ENCODE measurements at places on chromosomes 5 and 9.

GRCh38 chr9:134963546-134963945, 45.8 kb upstream of the FCN1 start:
- DNase-seq = no peak

DNA sequence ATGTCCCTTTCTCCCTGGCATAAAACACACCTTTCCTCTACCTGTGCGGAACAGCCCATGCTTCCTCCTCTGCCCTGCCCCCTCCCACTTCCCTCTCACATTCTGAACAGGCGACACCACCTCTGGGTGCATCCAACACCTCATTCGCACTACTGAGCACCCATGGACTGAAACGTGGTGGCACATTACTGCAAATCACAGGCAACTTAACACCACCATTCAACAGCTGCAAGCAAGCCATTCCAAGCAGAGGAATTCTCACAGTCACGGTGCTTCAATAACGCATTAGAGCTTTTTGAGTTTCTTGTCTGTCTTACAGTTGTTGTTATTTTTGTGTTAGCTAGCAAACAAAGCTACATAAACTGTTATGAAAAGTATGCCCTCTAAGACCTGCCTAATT, 298.2 kb upstream of the TAS2R1 start:
- DNase-seq = peak; percentile 39

DNA sequence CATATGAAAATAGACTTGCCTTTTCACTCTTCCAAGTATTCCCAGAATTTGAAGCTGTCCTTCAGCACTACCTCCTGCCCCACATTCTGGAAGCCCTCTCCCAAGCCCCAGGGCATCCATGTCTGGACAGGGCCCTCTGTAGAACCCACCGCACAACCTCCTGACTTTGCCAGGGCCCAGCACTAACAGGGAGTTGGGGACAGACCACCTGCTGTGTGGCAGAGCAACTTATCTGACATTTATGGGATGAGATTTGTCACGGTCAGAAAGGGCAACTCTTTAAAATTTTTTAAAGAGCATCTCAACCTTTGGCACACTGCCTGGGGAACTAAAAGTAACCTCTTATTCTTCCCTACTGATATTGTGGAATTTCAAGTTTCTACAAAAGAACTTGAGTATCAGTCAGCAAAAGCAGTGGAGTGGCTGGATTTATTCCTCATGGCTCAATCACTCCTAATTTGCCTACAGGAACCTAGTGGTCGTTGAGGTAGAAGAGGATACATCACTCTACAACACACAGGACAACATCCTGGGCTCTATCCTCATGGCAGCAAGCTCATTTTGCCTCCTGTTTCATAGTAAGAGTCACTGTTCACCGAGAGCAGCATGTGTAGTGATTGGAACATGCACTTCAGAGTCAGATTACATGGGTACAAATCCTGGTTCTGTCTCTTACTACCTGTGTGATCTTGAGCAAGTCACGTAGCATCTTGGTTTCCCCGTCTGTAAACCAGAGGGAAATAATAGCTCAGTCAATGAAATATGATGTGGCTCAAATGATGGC, 285.3 kb downstream of the ENC1 start:
- DNase-seq = no peak

GRCh38 chr5:135578685-135579341, at the start of gene CXCL14:
Gene CXCL14, minus strand, starts transcription at chr5:135578991. Its CDS starts 213 bp downstream, at chr5:135578778.
- DNase-seq = peak; percentile 88

- DNase-seq = no peak
Measured at GRCh38 chr9:70413464-70413798, 1.0 kb downstream of the KLF9 start.

DNA sequence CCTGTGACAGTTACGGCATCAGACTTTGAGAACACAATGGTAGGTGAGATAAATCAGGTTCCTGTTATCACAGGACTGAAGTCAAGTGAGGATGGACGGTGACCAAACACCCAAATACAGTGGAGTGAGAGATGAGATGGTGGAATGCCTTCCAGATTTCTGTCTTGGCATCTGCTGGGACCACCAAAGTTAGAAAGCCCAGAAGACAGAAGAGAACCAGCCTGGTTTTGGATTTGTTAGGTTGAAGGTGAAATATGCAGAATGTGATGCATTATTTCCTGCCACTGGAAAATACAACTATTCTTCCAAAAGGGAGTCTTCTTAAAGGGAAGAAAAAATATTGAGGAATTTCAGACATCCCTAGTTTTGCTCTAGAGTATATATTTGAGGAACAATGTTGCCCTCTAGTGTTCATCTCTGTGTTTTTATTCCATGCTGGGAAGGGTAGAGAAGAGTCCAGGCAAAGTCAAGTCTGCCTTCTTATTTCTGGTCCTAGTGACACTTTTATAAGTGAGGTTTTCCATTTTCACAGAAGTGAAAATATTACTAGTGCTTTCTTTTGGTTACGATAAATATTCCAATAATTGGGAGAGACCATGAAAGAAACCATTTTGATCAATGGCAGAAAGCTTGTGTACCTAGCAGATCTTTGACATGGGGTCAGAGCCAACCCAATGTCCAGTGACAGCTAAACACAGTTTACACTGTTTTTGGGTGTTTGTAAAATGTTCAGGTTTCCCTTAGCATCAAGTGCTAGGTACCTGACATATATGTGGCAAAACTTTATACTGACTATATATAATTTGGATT, 142.3 kb upstream of the ANKH start:
- DNase-seq = peak; percentile 92

DNA sequence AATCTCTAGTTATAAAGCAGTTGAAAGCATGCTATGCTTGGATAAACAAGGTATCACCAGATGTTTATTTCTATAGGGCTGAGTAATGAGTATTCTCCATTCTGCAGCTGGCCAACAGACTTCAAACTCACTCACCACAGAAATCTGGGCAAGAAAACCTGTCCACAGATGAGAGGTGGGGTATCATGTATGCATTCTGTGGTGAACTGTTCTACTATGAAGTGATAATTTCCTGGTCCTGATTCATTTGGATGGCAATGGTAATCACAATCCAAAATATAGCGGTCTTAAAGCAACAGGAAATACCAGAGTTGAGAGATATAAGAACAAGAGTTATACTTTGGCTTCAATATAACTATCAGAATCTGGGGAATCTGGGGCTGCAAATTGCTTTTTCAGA, 65.9 kb upstream of the EFNA5 start:
- DNase-seq = no peak

GRCh38 chr5:144179226-144179625, 8.6 kb downstream of the KCTD16 start:
- DNase-seq = no peak

DNA sequence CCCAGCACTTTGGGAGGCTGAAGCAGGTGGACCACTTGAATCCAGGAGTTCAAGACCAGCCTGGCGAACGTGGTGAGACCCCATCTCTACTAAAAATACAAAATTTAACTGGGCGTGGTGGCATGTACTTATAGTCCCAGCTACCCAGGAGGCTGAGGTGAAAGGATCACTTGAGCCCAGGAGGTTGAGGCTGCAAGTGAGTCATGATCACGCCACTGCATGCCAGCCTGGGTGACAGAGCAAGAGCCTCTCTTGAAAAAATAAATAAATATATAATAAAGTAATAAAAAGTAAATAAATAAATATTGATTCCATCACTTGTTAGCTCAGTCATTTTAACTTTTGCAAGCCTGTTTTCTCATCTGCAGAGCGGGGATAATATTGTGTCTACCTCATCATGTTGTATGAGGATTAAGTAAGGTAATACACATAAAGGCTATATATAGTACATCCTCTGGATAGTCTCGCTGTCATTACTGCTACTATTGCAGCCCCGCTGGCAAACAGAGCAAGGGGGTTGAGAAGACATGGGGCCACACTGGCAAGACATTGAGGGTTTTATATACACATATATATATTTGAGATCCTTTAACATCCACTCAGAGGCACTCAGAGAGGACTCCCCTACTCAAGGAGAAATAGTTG, 210.9 kb downstream of the C9orf152 start:
- no peak for DNase-seq

DNA sequence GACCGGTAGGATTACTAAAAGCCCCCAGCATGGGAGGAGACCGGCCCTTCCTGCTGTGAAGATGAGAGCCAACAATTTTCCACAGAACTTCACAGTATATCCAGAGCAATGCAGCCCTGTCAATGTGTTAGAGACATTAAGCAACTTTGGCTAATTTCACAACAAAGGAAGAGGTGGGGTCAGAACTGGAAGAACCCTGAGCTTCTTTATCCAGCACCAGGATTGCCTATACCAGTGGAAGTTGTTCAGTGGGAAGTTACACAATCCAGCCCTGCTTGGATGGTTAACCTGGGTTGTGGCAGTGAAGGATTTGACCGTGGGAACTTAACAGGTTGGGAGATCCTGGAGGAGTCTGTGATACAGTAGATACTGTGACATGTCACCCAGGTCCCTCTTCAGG, 197.0 kb downstream of the FBN2 start:
- DNase-seq = no peak

DNA sequence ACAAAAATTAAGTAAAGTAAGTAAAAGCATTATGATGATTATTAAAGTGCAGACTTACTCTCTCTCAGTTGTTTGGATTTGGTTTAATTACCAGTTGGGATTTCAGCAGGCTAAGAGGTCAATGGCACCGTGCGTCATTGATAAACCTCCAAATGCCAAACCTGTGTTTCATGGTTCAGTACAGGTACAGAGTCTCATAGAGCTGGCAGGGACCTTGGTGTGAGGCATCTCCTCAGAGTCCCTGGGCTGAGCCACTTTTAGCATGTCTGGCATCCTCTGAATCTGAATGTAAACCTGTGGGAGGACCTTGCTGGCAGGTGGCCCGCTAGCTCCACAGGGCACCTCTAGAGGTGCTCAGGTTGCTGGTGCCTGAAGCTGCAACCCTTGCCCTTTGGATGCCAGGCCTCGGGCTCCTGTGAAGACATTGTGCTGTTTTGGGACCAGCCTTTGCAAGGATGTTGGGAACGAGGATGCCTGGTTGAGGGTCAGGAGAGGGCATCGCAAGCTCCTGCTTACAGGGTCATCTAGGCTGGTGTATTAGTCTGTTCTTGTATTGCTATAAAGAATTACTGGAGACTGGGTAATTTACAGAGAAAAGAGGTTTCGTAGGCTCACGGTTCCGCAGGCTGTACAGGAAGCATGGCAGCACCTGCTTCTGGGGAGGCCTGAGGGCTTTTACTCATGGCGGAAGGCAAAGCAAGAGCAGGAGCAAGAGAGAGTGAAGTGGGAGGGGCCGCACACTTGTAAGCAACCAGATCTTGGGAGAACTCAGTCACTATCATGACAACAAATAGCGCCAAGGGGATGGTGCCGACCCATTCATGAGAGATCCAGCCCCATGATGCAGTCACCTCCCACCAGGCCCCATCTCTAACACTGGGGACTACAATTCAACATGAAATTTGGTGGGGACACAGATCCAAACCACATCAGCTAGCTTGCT, 14.9 kb upstream of the STC2 start:
- no peak for DNase-seq

DNA sequence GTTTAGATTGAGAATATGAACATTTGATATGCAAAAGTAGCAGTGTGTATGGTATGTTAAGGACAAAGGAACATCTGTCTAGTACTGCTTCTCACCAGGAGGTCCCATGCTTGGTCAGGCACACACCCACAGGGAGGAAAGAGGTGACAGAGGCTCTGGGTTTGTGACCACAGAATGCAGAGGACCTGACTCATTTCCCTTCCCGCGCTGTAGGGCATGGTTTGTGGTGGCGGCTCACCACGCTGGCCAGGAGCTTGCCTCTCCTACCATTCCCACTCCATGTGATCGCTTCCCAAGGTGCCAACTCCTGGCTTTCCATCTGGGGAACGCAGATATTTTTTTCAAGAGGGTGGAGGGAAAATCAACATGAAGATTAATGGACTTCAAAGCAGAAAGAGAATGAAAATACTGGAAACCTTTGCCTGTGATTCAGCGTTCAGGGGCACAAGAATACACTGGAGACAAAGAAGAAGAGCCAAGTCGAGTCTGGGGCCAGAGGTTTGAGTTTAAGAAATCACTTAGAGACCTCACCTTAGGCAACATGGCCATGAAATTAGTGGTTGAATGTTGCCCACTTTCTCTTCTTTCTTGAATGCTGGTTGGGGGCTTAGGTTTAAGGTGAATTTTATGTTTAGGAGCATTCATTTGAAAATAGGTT, 477.8 kb downstream of the CCDC171 start:
- no peak for DNase-seq

- DNase-seq = no peak
Measured at GRCh38 chr5:54520940-54521339, 3.4 kb downstream of the SNX18 start.

DNA sequence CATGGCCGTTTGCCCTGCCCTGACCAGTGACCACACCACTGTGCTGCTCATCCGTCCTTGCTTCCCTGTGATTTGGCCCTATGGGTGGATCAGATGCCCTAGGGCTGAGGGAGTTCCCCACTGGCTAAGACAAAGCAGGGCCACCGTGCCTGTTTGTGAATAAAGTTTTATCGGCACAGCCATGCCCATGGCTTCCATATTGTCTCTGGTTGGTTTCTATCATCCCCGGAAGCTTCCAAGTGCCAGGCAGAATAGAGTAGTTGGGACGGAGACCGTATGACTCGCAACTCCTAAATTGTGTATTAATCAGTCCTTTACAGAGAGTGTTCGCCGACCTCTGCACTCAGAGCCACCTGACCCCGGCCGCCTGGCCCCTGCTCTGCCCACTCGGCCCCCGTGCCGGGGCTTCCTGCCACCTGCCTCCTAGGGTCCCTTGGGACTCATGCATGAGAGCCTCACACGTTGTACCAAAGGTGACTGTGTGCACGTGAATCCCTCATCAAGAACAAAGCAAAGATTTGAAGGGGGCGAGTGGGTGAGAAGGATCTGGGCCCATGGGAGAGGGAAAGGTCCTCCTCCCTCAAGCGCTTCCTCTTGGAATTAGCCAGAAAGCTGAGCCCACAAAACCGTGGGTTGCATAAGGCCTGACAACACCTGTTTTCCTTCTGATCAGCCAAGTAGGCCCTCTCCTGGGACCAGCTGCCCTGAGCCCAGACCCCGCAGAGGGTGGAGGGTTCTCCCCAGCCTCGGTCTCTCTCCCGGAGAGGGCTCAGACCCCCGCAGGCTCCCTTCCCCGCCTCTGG, 11.7 kb upstream of the FCN2 start:
- DNase-seq = no peak

DNA sequence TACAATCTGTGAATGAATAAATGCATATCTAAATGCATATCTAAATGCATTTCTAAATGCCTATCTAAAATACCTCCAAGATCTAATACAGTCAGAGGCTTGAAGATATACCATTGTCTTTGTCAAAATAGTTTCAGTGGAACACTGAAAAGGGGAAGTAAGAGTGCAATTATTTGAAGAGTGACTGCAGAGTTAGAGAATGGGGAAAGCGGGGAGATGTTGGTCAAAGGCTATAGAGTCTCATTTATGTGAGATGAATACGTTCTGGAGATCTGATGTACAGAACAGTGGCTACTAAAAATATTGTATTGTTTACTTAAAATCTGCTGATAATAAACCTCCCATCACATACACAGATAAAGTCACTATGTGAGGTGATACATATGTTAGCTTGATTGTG, 1126.2 kb upstream of the CDH9 start:
- no peak for DNase-seq

GRCh38 chr5:2135354-2135753, 252.6 kb upstream of the IRX4 start:
- DNase-seq = no peak

DNA sequence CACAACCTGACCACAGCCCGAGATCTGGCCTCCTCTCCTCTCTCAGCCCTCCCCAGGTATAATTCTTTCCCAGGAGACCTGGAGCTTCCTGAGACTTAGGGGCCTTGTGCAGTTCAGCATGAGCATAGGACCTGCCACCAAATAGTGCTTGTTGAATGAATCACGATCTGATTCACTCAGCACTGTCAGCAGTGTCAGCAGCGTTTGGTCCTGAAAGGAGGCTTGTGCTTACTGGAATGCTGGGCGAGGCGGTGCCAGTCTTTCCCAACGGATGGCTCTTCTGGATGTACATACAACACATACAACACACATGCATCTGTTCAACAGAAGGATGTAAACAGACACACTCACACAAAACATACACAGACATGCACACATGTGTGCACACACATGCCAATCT, 173.3 kb downstream of the COL23A1 start:
- DNase-seq = no peak

All from eye (tissue), 1 donor.